ENCODE measurements at places on chromosomes 3 and 15.

DNA sequence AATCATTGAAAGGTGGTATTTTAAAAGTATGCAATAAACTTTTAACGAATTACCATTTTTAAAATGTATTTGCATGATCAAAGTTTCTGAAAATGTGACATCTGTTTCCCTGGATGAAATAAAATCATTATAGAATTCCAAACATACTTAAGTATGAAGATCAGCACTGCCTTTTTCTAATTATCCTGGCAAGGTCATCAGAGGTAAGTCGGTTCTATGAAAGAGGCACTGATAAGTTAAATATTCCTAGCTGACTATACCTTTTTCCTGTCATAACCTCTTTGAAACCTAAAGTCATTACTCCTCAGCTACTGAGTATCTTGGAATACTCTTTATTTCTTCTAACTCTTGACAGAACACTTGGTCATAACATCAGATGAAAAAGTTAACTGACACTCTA is 406.1 kb upstream of the ALCAM start:
- no peak for DNase-seq

DNA sequence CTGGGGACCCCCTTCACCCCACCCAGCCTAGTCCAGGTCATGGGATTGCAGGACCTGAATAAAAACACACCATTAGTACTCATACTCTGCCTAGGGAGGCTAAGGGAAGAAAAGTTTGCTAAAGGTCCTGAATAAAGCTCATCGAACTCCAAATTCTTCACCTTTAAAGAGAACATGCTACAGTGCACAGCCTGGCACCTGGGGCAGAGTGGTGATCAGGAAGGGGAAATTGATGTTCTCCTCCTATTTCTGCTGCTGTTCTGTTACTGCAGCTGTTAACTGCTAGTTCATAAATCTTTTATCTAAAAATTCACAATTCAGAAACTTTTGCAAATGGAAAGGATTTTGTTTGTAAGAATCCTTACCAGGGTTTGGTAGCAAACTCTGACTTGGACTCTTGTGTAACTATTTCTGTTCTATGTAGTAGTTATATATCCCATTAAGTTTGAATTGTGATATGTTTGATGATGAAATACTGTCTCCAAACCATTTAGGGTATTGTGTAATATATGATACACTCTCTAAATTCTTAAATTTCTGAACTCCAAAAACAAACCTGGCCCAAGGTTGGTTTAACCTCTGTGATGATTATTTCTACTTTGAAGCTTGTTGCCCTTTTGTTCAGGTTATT is 27.9 kb downstream of the MCTP2 start:
- DNase-seq: no peak

DNA sequence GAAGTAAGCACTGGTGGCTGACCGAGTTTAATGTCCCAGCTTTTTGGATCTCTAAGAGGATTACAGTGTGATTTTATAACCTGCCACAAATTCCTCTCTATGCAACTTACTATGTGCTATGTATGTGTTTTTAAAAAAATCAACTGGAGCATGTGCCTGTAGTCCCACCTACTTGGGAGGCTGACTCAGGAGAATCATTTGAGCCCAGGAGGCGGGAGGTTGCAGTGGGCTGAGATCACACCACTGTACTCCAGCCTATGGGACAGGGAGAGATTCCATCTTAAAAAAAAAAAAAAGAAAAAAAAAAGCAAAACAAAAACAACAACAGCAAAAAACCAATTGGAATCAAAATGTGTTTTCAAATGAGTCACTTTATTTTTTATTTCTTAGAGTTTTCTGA is 29.6 kb downstream of the DUT start:
- no peak for DNase-seq

GRCh38 chr3:149590691-149591441 is 67.0 kb downstream of the WWTR1 start:
- DNase-seq: no peak

DNA sequence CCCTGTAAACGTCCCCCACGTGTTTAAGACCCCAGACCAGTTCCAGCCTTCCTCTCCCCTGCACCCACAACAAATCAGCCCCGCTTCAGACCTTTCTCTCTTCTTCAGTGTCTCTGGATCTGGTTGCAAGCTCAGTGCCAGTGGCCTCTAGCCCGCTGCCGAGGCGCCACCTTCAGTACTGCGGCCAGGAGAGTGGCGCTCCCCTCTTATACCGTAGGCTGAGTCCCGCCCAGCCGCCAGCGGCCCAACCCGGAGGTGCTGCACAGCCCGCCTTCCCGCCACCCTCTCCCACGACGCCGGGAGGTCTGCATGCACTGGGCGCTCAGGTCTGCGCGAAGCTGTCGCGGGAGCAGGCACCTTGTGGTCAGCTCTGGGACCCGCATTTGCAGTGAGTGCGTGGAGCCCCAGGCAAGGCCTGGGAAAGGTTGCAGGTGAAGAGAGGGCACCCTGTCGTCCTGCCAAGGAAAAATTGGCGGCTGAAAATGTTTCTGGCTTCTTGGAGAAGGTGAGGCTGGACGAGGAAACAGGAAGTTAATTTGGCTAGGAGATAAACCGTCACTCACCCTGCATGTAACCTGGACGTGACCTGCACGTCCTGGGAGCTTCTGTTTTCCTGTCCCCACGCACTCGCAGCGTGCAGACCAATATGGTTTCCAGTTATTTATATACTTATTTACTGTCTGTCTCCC is at the start of gene C2CD4B:
TSS of gene C2CD4B (minus strand) at position 182 of the 689 bp plus-strand sequence. CDS start 301 bp downstream, outside the sequence.
- no peak for DNase-seq

DNA sequence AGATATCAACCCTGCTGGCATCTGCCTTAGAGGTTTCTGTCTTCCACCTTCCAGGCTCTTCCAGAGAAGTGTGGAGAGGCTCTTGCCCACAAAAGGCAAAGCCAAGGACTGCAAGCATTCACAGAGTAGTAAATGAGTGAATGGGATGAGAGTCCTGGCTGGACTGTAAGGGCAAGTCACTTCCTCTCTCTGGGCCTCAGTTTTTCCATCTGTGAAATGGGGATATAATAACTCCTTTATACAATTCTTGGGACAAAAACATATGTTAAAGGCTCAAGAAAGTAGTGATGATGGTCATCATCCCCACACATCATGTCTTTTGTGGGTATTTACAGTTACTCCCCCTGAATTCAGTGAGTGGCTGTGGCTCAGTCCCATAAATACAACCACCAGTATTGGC is 10.7 kb upstream of the FGD5 start:
- no peak for DNase-seq

DNA sequence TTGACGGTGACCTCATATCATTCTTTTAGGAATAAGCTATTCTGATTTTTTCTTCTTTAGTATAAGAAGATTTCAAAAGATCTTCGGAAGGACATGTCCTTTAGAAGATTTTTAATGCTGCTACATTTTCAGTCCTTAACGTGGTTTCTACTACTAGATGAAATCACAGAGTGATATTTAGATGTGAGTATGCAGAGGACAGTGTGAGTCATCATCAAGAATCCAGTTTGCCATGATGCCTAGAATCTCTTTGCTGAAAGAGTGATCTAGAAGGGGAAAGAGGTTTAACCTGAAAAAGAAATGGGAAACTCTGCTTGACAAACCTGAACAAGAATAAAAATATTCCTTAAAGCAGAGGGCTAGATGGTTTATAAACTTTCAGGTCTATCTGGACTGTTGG is 43.2 kb downstream of the SLC7A14 start:
- no peak for DNase-seq

DNA sequence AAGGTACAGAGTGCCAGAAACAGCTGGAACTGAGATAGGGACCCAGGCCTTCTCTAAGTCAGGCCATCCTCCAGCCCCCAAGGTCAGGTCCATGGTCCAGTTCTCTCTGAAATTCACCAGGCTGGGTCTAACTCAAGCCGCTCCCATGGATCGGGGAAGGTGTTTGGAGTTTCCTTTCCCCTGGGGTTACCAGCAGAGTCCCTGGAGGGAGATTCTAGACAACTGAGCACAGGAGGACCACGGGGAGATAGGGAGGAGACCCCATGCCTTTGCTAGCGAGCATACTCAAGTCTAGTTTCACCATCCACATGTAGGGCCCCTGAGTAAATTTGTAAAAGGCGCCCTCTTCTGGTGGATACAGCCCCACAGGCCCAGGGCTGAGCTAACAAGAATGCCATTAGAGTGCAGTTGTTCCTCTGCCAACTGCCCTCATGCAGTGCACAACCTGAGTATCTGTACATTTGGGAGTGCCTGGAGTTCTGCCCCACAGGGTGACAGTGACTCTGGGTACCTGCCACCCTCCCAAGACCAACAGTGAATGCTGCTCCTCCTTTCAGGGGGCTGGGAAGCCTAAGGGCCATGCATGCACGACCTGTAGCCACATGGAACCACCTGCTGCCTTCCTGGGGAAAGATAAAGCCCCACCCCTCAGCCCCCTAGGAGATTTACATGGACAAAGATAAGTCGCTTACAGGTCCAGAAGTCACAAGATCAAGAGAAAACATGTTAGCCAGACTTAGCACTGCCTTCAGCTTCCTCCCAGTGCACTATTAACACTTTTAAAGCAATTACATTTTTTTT is 89.0 kb downstream of the IQSEC1 start:
- DNase-seq: peak; percentile 32

- no peak for DNase-seq
Observed at GRCh38 chr15:42503825-42504224, 8.4 kb downstream of the SNAP23 start.

DNA sequence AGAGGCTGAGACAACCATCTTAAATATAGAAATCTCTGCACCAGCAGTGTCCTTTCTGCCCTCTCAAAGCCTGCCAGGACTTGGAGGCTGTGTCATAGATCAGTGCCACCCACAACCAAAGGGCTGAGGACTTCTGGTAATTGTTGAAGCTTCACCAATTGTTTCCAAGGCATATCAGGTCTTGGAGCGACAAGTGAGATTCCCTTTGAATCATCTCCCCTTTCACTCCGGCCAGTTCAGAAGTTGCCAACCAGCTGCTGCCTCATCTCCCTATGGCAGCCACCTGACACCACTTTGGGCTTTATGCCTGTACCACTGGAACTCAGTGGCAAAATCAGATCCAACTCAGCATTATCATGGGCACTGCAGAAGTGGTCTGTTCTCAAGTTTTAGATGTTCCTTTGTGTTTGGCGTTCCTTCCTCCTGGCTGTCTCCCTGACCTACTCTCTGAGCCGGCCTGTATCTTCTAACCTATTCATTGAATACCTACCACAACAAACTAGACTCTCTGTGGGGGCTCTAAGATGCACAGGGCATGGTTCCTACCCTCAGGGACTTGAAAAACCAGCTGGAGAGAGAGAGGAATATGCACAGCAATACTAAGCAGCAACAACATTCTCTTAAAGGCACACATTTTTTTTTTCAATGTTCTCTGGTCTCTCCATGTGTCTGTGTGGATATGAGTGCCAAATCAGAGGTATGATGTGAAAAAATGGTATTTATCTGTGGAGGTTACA is 90.8 kb upstream of the PFN2 start:
- no peak for DNase-seq

- no peak for DNase-seq
Observed at GRCh38 chr3:194257151-194257621, 93.9 kb downstream of the CPN2 start.

Measured in stimulated activated CD4-positive, alpha-beta T cell treated with anti-CD3 and anti-CD28 coated beads, TNF-alpha, amount 100 ng/mL, for 1 hour (primary cell).